Stimulated activated CD8-positive, alpha-beta memory T cell treated with anti-CD3 and anti-CD28 coated beads, Interleukin-12 subunit alpha, Interleukin-12 subunit beta, amount 100 ng/mL, for 4 hours (primary cell): ENCODE measurements at places on chromosomes 7 and 10.

DNA sequence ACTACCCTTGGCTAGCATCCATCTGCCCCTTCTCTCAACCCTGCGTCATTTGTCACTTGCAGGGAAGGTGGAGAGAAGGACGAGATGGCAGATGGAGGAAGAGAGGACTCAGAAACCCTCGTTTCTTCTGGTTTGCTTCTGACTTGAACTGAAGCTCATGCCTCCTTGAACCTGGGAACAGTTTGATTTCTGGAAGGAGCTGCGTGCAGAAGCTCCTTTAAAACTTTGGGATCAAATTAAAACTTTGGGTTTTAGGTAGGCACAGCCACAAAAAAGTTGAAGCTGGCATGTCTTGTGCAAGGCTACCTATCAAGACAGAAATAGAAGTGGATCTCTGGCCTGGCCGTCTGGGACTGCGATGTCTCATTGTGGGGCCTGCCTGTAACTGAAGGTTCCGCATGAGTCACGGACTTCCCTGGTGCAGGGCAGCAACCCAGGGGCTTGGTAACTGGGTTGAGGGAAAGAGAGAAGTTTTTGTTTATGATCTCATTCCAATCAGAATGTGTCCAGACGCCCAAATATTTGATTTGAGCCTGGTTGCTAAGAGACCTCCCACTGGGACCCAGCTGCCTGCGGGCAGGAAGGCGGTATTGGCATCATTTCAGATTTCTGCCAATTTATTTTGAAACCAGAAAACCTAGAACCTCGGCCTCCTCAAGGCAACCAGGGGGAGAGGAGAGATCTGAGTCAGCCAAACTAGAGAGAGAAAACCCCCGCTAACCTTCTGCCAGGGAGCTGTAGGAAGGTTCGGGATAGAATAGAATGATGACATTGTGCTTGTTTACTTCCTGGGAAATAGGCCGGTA, 15.8 kb upstream of the CAMK1D start:
- no peak for DNase-seq

- DNase-seq: no peak
These were observed 136.9 kb downstream of the CFTR start for GRCh38 chr7:117616694-117617093.

- DNase-seq: no peak
These were observed 983.7 kb downstream of the GATA3 start for GRCh38 chr10:9038146-9038714.

- DNase-seq: no peak
These were observed 114.7 kb downstream of the EBF3 start for GRCh38 chr10:129849452-129849750.

DNA sequence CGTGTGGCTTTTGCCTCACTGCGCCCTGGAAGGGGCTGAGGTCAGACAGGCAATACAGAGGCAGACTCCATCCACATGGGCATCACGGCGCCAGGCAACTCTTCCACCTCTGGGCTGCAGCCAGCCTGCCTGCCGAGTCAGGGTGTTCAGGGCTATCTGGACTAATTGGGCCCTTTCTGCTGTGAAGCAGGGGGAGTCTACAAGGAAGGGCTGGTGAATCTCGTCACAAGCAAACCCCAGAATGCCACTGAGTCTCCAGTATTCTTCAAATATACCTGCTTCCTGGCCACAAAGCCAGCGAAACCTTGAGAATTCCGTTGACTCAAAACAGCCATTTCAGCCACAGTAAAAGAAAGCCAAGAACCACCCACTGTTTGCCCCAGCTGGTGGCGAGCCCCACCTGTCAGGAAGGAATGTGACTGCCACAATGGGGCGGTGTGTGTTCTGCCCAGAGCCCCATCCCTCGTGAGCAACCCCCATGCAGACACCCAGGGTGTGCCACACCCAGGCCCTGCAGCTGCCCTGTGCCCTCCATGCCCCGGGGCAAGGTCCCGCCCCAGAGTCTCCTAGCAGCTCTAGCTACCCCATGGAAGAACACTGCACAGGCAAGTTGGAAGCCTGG, 117.3 kb downstream of the FAM53B start:
- DNase-seq: no peak

- DNase-seq: no peak
These were observed 63.7 kb upstream of the PRR15 start for GRCh38 chr7:29499932-29500331.
